ENCODE measurements at places on chromosomes 3 and 15. TPM values are rescaled to one million over a fixed set of nuclear protein-coding genes. Genes with fewer than 3 reads are reported as not detected.
A peak's percentile ranks its signal among the peaks of the same experiment; 100 is the strongest.

PCOLCE2 gene
- total RNA-seq: 0.33 TPM

GOLGA8J gene
- not detected for total RNA-seq

DNA sequence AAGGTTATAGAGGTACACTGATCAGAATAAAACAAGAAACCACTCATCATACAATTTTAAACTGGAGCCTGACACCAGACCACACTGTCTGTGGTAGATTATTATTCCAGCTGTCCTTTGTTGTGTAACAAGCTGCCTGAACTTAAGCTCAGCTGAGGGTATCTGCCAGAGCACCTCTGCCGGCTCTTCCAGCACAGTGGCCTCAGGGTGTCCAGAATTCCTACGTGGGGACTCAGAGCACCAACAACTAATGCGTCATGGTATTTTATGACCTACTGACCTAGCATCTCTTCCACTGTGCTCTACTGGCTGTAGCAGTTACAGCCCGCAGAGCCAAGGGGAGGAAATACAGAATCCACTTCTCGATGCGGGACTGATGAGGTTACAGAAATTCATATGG lies 15.6 kb upstream of the RAF1 start:
- DNase-seq: no peak

GRCh38 chr15:68469162-68470048 lies 37.4 kb upstream of the ITGA11 start:
- DNase-seq: no peak

RBP2 gene
- total RNA-seq: not detected

DNA sequence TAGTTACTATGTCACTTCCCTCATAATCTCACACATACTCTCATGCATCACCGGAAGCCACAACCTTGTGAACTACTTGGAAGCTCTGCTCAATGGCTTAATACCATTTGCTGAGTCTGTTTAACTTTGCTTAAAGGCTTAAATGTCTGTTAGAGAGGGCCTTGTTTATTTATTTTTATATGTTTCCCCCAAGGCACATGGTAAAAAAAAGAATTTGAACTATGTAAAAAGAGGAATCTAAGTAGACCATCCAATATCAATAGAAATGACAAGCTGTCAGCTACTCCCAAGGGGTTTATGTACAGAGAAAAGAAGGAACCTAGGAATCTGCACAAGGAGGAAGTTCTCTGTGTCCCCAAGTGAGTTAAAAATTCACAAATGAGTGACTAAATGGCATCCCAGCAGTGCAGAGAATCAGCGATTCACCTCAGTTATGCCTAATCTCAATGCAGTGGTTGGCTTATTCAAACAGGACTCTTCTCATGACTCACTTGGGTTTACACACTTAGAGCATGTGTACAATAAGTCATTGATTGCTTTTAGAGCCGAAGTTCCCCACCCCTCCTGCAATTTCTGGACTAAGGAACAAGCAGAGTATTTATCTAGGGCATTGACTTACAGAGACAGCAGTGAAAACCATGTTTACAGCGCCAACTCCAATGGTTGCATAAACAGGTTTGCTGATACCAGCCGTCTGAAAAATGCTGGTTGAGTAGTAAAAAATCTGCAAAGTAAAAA lies 24.4 kb downstream of the SLC2A2 start:
- DNase-seq: no peak

- DNase-seq: no peak
Measured at GRCh38 chr3:177781686-177782161, 584.4 kb upstream of the TBL1XR1 start.

- DNase-seq: no peak
Measured at GRCh38 chr3:88009066-88009465, 49.7 kb downstream of the CGGBP1 start.

GRCh38 chr3:141235661-141236171 lies 4.1 kb downstream of the PXYLP1 start:
- peak; percentile 57 for DNase-seq

DNA sequence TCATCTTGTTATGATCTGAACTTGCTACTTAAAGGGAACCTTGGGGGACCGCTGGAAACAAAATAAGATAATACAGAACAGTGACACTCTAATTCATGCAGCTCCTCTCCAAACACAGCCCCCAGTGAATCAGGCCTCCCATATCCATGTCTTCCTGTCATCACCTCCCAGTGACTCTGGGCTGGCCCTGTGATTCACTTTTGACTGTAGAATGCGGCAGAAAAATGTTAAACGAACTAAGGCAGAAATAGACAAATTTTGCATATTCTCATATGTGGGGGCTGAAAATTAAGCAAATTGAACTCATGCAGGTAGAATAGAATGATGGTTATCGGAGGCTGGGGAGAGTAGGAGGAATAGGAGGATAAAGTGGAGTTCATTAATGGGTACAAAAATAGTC lies 20.2 kb upstream of the GADL1 start:
- no peak for DNase-seq

DNA sequence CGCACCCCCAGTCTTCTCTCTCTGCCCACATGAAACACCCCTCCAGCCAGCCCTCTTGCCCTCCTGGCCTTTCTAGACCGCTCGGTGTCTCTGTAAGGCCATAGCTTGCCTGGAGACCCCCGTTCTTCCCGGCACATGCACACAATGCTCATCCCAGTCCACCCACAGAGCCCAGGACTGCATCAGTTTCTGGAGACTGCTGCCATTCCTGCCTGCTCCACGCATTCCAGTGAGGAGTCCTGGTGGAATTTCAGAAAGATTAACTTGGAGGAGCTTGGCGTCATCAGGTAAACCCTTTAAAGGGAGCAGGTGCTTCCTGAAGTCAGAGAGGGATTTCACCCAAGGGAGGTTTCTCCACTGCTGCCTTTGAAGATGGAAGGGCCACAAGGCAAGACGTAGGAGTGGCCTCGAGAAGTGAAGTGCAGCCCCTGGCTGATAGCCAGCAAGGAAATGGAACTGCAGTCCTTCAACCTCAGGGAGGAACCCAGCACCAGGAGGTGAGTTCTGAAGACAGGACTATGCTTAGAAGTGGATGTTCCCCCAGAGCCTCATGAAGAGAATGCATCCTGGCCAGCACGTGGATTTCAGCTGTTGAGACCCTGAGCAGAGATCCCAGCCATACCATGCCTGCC lies 19.2 kb downstream of the SLC41A3 start:
- DNase-seq: no peak

GRCh38 chr3:117439812-117440211 lies 730.2 kb downstream of the TUSC7 start:
- DNase-seq: no peak

GRCh38 chr3:10341901-10342398 lies 21.0 kb upstream of the SEC13 start:
- no peak for DNase-seq

PLCH1 gene
- total RNA-seq: 0.38 TPM

DNA sequence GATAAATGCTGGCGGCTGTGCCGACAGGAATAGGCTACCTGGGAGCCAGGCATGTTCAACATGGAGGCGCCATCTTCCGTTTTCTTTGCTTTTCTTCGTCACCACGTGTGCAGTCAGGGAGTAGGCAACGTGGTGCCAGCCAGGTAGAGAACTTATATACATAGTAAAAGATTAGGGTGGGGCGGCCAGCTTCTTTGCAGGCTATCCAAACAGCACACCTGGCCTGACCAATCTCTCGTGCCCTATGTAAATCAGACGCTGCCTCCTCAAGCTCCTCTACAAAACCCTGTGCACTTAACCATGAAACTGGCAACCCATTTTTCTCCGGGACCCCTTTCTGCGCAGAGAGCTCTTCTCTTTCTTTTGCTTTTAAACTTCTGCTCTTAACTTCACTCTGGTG lies 28.6 kb upstream of the OR5K4 start:
- DNase-seq: no peak

FRG2C gene
- total RNA-seq: not detected

PLS1 gene
- total RNA-seq: 4.6 TPM

KIF15 gene
- 26.5 TPM for total RNA-seq

DNA sequence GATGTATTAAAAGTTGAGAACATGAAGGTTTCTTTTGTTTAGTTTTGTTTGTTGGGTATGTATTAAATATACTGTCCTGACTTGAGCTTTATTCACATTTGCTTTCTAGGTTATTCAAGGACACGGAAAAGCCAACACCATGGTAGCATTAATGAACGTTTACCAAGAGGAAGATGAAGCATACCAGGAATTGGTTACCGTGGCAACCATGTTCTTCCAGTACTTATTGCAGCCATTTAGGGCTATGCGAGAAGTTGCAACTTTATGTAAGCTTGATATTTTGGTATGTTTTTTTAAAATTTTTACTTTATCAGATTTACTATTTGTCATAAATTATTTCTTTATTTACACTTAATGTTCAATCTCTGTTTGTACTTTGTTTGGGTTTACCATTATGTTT lies 3.6 kb downstream of the WHAMM start:
- DNase-seq: no peak

CLDN11 gene
- not detected for total RNA-seq

DNA sequence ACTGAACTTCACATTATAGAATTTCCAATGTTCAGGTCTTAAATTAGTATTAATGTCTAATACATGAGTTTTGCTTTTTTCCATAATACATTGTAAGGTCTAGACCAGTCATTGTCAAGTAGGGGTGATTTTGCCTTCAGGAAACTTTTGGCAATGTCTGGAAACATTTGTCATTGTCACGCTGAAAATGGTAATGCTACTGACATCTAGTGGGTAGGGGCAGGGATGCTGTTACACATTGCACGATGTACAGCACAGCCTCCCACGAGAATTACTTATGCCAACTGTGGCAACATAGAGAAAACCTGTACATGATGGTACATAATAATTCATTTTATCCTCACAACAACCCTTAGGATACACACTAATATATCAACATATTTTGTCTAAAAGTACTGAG lies 384.1 kb downstream of the CADM2 start:
- DNase-seq: no peak

MKRN3 gene
- 1.5 TPM for total RNA-seq

SPESP1 gene
- total RNA-seq: 0.51 TPM

C3orf62 gene
- total RNA-seq: 8.0 TPM

PRICKLE2 gene
- not detected for total RNA-seq

DNA sequence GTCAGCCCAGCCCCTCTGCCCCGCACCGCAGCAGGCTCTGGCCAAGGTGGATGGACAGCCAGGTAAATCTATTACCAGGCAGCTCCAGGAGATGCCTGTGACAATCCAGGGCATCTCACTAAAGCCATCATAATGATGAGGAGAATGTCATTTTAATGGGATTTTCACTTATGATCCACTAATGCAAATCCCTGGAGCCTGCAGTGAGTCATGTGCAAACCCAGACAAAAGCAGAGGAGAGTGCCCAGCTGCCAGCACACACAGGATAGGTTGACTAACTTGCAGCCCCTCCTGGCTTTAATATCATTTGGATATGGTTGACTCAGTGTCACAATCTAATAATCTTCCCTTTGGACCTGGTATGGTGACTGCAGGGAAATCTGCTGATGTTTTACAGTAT lies 206.9 kb upstream of the TRIM42 start:
- DNase-seq: no peak

RLBP1 gene
- not detected for total RNA-seq

- no peak for DNase-seq
Measured at GRCh38 chr3:2094941-2095340, 3.7 kb upstream of the CNTN4 start.

Data from activated CD4-positive, alpha-beta T cell treated with anti-CD3 and anti-CD28 coated beads, Interleukin-2, amount 10 ng/mL, durations not matched to agents 24 days and 14 days (primary cell).